ENCODE measurements at places on chromosomes 1 and 21.

DNA sequence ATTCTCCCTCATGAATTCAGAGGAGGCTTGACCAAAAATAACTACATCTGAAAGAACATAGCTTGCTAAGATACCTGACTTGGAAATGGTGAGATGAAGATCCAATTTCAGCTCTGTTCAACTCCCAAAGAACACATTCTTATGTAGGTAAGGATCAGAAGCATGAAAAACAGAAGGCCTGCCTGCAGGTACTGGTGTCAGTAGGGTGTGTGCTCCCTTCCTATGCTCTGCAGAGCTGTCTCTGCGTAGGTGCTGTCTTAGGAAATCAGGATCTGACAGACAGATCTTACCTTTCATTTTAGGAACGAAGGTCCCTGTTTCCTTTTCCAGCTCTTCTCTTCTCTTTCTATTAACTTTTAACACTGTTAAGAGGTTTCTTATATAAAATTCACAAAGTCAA lies 5.6 kb upstream of the OR6K2 start:
- no peak for DNase-seq

- DNase-seq = no peak
Measured at GRCh38 chr1:77056525-77056924, 162.7 kb downstream of the PIGK start.

DNA sequence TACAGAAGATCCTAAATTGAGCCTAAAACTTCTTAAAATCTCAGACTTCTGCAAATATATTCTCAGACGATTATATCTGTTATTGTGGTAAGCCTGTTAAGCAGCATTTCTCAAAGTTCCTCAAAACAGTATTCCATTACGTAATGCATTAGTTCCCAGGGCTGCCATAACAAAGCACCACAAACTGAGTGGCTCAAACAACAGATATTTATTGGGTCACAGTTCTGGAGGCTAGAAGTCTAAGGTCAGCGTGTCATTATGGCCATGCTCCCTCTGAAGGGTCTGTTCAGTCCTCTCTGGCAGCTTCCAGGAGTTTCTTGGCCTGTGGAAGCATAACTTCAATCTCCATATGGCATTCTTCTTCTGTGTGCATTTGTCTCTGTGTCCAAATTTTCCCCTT lies 103.5 kb upstream of the ST6GALNAC5 start:
- no peak for DNase-seq

- DNase-seq = no peak
Measured at GRCh38 chr1:10814976-10815857, 18.8 kb upstream of the CASZ1 start.

- DNase-seq = peak; percentile 92
Measured at GRCh38 chr1:230268371-230269170, 157.6 kb downstream of the PGBD5 start.

GRCh38 chr1:208156741-208157140 lies 87.4 kb downstream of the PLXNA2 start:
- DNase-seq = no peak

GRCh38 chr1:151267760-151268159 lies 13.2 kb downstream of the PSMD4 start:
- DNase-seq = no peak

DNA sequence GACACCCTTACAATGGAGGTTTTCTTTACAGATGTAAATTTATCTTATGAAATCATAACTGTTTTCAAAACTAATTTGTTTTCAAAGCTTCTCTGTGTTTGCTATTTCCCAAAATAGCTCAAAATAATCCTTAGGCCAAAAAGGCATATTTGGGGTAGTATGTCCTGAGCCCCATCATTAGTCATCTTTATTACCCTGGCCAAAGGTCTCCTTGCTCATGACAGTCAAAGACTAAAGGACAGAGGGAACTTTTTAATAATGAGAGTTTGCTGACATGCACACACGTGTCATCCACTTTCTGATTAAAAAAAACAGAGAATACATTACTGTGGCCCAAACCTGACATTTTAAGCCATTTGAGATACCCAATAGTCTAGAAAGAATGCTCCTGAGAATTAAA lies 221.9 kb upstream of the DUSP10 start:
- no peak for DNase-seq

DNA sequence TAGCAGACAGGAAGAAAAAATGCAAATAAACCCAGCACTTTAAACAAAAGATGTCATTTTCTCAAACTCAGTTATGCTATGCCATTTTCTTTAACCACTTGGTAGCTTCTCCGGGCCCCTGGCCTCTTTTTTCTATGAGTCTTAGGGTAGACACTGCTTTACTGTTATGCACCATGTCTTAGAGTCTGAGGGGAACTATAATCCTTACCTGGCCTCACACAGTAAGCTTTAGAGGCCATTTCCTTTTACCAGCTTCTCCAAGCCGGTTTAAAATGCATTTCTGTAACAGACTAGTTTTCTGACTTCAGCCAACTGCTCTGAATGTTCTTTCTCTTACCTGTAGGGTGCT lies 73.7 kb upstream of the EDEM3 start:
- no peak for DNase-seq

GRCh38 chr1:101332633-101333032 lies 95.8 kb downstream of the S1PR1 start:
- no peak for DNase-seq

GRCh38 chr1:240171907-240172306 lies 80.2 kb downstream of the FMN2 start:
- no peak for DNase-seq

DNA sequence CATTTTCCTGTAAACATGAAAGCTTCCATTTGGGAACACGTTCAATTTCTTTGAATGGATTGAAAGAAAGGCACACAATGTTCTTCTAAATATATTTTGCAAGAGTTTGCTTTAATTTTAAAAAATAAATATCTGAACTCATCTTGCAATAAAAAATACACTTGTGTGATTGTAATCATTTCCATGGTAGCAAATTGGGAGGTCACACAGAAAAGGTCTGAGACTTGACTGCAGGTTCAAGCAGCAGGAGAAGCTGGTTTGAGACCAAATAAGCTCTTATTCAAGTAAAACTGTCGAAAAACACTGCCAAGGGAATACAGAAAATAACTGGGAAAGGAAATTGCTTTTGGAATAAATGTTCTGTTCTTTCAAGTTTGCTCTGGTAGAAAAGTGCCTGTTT lies 498.9 kb downstream of the ADGRL2 start:
- DNase-seq = no peak

GRCh38 chr1:117026361-117026760 lies 24.8 kb downstream of the CD101 start:
- no peak for DNase-seq

- no peak for DNase-seq
Measured at GRCh38 chr1:163922743-163923201, 601.0 kb downstream of the NUF2 start.

- no peak for DNase-seq
Measured at GRCh38 chr1:107919953-107920352, 45.0 kb downstream of the VAV3 start.

- no peak for DNase-seq
Measured at GRCh38 chr1:8660411-8660828, 157.0 kb downstream of the RERE start.

DNA sequence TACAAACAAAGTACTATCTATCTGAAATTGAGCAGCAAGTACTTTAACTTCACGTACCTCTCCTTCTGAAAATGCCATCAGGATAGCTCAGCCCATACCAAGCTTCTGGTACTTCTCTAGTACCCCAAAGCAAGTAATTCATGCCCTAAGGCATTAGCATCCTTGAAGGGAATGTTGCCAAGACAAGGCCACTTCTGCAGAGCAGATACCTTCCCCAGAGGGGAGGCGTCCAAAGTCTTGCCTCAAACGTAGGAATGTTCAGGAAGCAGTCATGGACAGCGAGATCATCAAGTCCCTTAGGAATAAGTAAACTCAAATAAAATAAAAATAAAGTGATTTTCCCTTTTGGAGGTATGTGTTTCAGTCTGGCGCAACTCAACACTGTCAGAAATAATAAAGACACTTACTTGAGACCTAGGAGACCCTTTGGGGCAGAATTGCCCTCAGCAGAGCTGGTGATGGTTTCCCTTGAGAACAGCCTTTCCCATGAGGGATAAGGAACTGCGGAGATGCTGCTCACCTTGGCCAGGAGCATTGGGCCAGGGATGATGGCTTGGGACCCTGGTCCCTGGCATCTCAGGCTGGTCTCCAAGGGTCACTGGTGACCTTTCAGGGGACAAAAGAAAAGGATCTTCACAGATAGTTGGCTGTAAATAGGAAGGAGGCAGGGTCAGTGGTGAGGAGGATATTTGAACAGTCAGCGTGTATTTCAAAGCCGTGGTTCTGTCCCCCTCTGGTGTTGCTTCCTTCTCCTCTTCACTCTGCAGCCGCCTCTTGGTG lies 522.9 kb downstream of the KIF26B start:
- no peak for DNase-seq

DNA sequence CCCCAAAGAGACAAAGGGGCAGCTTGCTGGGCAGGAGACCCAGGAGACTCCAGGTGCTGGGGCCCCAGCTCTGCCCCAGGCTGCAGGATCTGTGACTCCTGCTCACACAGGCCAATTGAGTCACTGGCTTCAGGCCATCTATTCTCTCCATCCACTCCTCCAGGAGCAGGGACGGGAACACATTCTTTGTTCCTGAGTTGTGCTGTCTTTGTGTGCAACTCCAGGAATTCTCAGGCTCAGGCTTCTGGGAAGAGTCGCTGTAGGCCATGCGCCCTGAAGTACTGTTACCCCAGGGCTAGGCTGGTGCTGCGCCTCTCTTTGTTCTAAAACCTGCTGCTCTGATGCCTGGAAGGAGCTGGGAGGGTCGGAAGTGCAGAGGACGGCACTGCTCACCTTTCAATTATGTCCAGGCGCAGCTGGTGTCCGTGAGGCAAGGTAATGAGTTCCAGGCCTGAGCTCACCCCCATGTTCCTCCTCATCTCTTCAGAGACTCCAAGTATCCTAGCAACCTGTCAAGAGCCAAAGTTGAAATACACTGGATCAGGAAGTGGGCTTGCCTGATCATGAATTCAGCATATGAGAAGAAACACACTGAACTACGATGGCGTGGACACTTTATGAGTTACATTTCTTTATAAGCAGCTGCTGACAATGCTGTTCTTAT lies 105.9 kb downstream of the BCAR3 start:
- DNase-seq = no peak

DNA sequence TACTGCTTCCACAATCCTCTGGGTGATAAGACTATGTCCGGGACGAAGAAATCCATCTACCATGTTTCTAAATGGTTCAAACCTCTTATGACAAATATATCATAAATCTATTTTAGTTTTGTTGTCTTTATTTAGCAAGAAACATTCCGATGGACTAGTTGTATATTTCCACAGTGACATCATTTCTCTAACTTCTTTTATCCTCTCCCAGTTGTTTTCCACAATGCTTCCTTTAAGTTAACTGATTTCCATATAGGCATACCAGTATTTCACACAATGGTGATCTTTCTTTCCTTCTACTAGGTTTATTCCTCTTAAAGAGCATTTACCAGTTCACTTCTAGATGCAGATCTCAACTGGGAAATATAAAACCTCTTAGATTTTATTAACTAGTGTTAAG lies 44.8 kb downstream of the USP1 start:
- peak; percentile 66 for DNase-seq

DNA sequence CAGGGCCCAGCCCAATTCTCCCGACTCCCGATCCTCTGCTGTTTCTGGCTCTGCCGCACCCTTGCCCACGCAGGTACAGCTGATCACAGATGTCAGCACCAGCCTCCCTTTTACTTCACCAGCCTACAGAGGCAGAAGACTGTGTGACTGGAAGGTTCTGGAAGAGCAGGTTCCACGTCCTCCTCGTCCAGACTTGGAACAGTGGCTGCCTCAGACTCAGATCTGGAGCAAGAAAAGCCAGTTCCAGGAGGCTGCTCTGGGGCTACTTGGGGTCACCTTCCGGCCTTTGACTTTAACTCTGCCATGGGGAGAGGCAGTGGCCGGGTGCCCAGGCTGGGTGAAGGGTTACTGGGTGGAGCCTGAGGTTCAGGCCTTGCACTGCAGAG lies 16.1 kb upstream of the KLHDC7A start:
- DNase-seq = no peak

DNA sequence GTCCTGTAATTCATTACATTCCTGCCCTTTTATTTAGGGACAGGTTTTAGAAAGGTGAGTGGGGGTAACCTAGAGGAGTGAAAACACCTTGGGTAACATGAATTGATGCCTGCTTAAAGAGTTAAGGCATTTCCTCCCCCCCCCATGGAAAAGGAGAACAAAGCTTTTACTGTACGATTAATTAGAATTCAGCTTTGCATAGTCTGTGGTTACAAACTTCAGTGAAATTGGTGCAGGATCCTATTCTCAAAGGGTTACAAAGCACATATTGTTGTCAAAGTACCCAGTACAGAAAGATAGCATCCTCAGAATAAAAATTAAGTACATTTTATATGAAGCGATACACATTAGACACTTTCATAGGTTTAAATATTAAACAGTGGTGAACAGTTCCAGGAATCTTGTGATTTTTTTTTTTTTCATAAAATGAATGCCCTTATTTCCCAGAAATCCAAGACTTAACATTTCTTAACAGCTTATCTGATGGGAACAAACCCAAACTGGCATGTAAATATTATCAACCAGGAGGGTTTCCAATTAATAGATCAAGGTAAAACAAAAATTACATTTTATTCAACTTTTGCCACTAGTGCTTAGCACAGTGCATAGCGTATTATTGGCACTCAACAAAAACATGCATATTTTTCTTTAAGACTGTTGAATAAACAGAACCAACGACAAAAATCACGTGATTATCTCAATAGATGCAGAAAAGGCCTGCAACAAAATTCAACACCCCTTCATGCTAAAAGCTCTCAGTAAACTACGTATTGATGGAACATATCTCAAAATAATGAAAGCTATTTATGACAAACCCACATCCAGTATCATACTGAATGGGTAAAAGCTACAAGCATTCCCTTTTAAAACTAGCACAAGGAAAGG lies 172.7 kb downstream of the PDE4B start:
- peak; percentile 47 for DNase-seq

GRCh38 chr1:227434808-227435444 lies 116.6 kb upstream of the CDC42BPA start:
- DNase-seq = no peak

- DNase-seq = no peak
Measured at GRCh38 chr1:14924455-14925331, 228.9 kb upstream of the TMEM51 start.

GRCh38 chr1:99662539-99663080 lies 16.7 kb downstream of the PALMD start:
- DNase-seq = no peak
